Pulmonary artery endothelial cell (primary cell): ENCODE measurements at places on chromosomes 7 and 10. TPM values are rescaled to one million over a fixed set of nuclear protein-coding genes. Genes with fewer than 3 reads are reported as not detected.

DNA sequence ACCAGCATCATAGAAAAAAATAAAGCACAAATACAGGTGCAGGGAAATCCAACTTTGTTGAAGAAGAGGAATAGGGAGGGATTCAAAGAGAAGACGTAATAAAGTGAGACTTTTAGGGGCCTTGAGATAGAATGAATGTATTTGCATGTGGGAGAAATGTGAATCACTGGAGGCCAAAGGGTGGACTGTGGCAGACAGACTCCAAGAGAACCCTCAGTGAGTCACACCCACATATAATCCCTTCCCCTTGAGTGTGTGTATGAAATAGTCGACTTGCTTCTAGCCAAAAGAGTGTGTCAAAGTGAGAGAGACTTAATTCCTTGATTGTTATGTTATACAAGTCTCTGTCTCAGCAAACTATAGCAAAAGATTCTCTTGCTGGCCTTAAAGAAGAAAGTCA is 101.3 kb upstream of the GHITM start:
- no peak for DNase-seq

- no peak for DNase-seq
Measured at GRCh38 chr7:45224832-45225231, 67.2 kb downstream of the RAMP3 start.

DNA sequence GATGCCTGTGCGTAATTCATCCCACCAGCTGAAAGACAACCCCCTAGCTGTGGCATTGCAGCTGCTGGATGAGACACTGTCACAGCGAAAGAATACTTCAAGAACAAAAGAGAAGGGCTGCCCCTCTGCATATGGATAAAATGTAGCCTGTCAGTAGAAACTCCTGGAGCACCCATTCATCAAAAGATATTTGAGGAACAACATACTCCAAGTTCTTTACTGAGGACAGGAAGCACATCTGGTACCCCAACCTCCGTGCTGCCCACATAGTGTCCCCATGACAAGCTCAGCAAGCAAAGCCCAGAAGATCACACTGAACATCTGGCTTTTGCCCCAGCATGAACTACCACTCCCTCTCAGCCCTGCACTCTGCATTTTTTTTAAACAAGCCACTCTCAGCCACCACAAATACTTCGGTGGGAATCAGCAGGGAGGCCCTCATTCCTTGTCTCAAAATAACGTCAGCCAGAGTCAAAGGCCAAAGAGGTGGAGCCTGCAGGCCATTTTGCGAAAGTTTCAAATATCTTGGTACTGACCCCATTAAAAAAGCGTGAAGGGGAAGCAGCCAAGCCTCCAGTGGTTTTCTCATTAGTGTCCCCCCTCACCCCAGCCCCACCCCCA is 1.7 kb downstream of the CREB3L2 start:
- no peak for DNase-seq

DNA sequence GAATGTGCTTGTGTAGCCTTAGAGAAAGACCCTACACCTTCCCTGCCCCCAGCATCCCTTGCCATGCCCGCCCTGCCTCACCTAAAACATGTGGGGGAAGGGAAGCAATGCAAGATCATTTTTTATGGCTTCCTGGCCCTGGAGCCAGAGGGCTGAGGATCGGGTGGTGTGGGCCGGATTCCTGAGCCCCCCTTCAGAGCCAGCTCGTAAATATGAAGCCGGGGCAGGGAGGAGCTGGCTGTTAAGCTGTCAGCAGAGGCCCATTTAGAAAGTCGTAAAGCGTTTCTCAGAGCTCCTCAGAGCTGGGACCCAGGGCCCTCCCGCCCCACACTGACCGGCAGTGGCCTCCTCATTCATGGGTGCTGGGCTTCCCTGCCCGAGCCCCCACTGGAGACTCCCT is 23.9 kb downstream of the UNC5B start:
- DNase-seq: no peak

DNA sequence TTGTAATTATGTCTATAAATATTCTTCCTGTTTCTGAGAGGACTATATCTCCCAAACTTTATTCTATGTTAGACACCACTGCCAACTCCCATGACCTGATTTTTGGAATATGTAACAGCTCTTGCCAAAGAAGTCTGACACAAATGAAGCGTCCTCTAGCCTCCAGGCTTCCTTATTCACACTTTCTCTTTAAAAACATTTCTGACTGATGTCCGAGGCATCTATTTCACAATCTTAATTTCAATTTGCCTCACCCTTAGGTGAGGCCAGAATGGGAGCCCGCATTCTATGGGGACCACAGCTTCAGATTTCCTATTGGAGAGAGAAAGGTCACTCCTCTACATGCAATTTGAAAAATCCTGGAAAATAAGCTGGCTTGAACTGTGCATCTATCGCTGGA is 873.2 kb downstream of the GATA3 start:
- no peak for DNase-seq

GRCh38 chr7:42945821-42946626 is 13.8 kb downstream of the MRPL32 start:
- DNase-seq: no peak

GRCh38 chr7:42902331-42902730 is 9.5 kb downstream of the C7orf25 start:
- no peak for DNase-seq

DNA sequence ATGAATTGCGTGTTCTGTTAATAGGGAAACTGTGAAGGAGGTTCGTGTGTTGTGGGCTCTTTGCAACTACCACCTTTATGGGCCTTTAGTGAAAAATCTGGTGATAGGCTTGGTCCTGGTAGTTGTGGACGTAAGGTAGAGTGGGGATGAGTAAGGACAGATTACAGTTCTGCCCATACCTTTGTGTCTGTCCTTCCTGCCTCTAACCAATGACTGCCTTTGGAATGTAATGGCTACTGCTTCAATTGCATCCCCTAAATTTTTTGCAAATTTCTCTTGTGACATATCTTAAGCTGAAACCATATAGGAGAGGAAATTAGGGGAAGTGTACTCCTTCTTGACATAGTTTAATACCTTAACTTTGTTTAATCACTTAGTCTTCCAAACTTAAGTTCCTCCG is 82.3 kb downstream of the ADK start:
- no peak for DNase-seq

DNA sequence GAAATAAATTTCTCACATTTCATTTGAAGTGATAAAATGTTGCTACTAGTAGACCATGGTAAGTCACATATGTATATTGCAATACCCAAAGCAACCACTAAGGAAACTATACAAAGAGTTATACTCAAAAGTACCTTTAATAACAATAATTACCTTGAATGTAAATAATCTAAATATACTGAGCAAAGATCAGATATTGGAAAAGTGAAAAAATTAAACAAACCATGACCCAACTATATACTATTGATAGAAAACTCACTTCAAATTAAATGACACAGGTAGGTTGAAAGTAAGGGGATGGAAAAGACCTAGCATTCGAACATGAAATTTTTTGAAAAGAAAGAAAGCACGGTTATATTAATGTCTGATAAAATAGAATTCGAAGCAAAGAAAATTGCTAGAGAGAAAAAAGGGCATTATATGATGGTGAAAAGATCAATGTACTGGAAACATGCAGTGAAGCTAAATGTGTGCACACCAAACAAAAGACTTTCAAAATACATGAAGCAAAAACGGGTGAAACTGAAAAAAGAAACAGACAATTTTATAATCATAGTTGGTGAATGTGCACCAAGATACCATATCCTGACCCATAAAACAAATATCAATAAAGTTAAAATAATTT is 29.1 kb downstream of the TFPI2 start:
- DNase-seq: no peak

Gene SEMA3A
- total RNA-seq: 0.20 and 0.92 TPM in 2 replicates

Gene CDHR3
- 1.1 and 1.4 TPM in 2 replicates for total RNA-seq

Gene LRRD1
- total RNA-seq: not detected in 2 replicates

Gene ASIC3
- total RNA-seq: 0.07 TPM in 2 replicates

Gene ARMC3
- total RNA-seq: not detected in 2 replicates
